Glomerular endothelial cell (primary cell): ENCODE measurements at places on chromosomes 16 and 17. TPM values are rescaled to one million over a fixed set of nuclear protein-coding genes. Genes with fewer than 3 reads are reported as not detected.

The RHBDF1 gene
- 46.6 and 75.5 TPM in 2 replicates for total RNA-seq

The KRT36 gene
- total RNA-seq, result not detected in 2 replicates

The BCAR1 gene
- total RNA-seq, result 255 and 278 TPM in 2 replicates

The FAM222B gene
- 39.8 and 42.0 TPM in 2 replicates for total RNA-seq

The CCL15 gene
- total RNA-seq, result not detected in 2 replicates

The PNMT gene
- total RNA-seq, result not detected in 2 replicates

The KRT33A gene
- total RNA-seq, result not detected in 2 replicates

The GCGR gene
- not detected in 2 replicates for total RNA-seq

The CDC6 gene
- total RNA-seq, result 4.5 and 12.1 TPM in 2 replicates

The FOXF1 gene
- 10.6 and 11.6 TPM in 2 replicates for total RNA-seq

The RNF222 gene
- not detected in 2 replicates for total RNA-seq

The ACSM2A gene
- not detected in 2 replicates for total RNA-seq

The TBC1D3B gene
- total RNA-seq, result 0.39 and 1.3 TPM in 2 replicates

The DPEP3 gene
- total RNA-seq, result not detected in 2 replicates

The GP1BA gene
- total RNA-seq, result not detected in 2 replicates

The LAT gene
- 2.3 and 3.0 TPM in 2 replicates for total RNA-seq

The IRX6 gene
- not detected in 2 replicates for total RNA-seq

The TELO2 gene
- 17.3 and 26.4 TPM in 2 replicates for total RNA-seq

The CCDC78 gene
- 0.41 and 3.9 TPM in 2 replicates for total RNA-seq

The RNU2-1 gene
- total RNA-seq, result not detected in 2 replicates

The CSH2 gene
- total RNA-seq, result not detected in 2 replicates

The GNAO1 gene
- not detected in 2 replicates for total RNA-seq

The KRT39 gene
- total RNA-seq, result not detected in 2 replicates

The HS3ST3B1 gene
- 7.0 and 9.4 TPM in 2 replicates for total RNA-seq

The OR3A3 gene
- not detected in 2 replicates for total RNA-seq

The PRAC2 gene
- total RNA-seq, result not detected in 2 replicates

The TEKT5 gene
- 0.10 and 0.12 TPM in 2 replicates for total RNA-seq

The MRPL10 gene
- 29.8 and 50.5 TPM in 2 replicates for total RNA-seq

The SLC16A11 gene
- total RNA-seq, result 0.12 and 0.44 TPM in 2 replicates

The CES5A gene
- not detected in 2 replicates for total RNA-seq

The NPIPB8 gene
- 0.12 TPM in 1 of 2 replicates, not detected in the other for total RNA-seq

The AOC3 gene
- 0.05 and 0.82 TPM in 2 replicates for total RNA-seq

The SMIM36 gene
- not detected in 2 replicates for total RNA-seq

The VPS4A gene
- total RNA-seq, result 35.7 and 46.0 TPM in 2 replicates

The PPM1E gene
- total RNA-seq, result 0.05 TPM in 1 of 2 replicates, not detected in the other

The RSL1D1 gene
- 96.8 and 134 TPM in 2 replicates for total RNA-seq

The KCNG4 gene
- total RNA-seq, result not detected in 2 replicates

The CD300E gene
- not detected in 2 replicates for total RNA-seq

The KRT40 gene
- total RNA-seq, result not detected in 2 replicates

The EFCAB5 gene
- 0.53 TPM in 2 replicates for total RNA-seq

The CDRT15 gene
- total RNA-seq, result not detected in 2 replicates

The KRTAP1-1 gene
- not detected in 2 replicates for total RNA-seq

The ANKFY1 gene
- total RNA-seq, result 32.4 and 46.0 TPM in 2 replicates

The HEATR9 gene
- not detected in 2 replicates for total RNA-seq

The SLFN14 gene
- total RNA-seq, result 0.18 TPM in 1 of 2 replicates, not detected in the other

The PRDM7 gene
- not detected in 2 replicates for total RNA-seq

The TBC1D28 gene
- not detected in 2 replicates for total RNA-seq

The C17orf78 gene
- not detected in 2 replicates for total RNA-seq

The SLC43A2 gene
- total RNA-seq, result 29.5 and 48.9 TPM in 2 replicates
